Vagina (tissue), 2 donors: ENCODE measurements at places on chromosomes 3 and 15.

GRCh38 chr15:77228828-77229227, 157.9 kb upstream of the TSPAN3 start:
- no peak for DNase-seq

GRCh38 chr3:183254487-183255347, 1.7 kb downstream of the B3GNT5 start:
- no peak for DNase-seq

- no peak for DNase-seq
These were observed 38.7 kb downstream of the HSPBAP1 start for GRCh38 chr3:122754929-122755328.

DNA sequence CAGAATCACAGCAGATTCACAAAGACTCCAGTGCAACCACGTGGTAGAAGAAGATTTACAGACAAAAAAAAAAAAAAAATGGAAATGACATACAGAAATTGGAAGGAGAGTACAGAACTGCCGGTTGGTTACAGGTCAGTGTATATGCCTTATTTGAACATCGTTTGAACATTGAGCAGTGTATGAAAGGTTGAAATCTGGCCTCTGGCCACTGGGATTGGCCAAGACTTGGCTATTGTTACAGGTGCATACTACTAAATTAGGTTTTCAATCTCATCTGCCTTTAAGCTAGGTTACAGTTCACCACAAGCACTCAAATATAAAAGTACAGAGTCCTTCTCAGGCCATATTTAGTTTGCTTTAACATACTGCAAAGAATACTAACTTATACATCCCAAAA, 59.8 kb downstream of the THBS1 start:
- DNase-seq: no peak

GRCh38 chr3:177351757-177352158, 154.5 kb upstream of the TBL1XR1 start:
- DNase-seq: no peak

- DNase-seq: no peak
These were observed 141.5 kb downstream of the PLOD2 start for GRCh38 chr3:146019508-146019907.
